ENCODE measurements at places on chromosomes 13 and 19.

DNA sequence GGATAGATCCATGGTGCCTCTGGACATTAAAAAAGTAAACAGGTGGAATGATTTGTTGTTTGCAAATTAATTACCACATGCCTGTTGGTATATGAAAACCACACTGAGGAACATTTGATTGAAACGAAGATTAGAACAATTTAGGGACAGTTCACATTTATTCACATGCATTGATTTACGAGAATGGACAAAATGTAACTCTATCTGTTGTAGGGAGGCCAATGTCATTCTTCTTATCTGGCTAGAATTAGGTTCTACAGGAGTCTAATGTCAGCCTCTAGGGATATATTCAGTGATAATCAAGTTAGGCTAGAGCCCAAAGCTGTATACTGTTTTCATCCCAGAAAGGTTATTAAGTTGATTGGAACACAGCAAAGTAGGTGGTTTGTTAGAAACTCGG, 125.4 kb downstream of the COL4A2 start:
- DNase-seq = no peak

- peak; percentile 14 for DNase-seq
Observed at GRCh38 chr13:50071379-50071778, 56.1 kb downstream of the KCNRG start.

DNA sequence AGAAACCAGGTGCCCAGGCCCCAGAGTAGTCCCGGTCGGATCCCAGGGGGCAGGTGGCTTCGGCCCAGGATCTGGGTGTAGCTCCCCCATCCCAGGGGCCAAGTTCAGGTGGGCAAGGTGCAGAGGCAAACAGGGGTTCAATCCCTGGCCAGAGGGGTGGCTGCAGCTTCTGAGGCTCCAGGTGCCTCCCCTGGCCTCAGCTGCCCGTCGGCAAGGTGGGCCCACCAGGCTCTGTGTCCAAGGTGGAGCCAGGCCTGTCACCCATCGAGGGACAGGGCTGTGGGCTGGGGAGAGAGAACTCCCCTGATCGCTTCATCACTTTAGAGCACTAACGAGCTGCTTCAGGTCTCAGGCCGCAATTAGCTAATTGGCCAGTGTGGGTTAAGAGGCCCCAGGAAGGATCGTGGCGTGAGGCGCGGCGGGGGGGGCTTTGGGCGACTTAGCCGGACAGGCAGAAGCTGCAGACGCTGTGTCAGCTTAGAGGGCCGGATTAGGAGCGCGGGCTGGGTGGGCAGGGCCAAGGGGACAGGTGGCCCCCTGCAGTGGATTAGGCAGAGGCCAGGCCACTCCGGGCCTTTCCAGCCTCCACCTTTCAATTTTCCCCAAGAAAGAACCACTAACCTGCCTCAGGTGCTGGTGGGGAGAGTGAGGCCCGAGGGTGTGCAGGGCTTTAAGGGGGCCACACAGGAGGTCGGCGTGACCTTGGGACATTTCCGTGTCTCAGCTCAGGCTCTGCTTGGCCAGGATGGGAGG, 2.8 kb upstream of the RAX2 start:
- DNase-seq = no peak

DNA sequence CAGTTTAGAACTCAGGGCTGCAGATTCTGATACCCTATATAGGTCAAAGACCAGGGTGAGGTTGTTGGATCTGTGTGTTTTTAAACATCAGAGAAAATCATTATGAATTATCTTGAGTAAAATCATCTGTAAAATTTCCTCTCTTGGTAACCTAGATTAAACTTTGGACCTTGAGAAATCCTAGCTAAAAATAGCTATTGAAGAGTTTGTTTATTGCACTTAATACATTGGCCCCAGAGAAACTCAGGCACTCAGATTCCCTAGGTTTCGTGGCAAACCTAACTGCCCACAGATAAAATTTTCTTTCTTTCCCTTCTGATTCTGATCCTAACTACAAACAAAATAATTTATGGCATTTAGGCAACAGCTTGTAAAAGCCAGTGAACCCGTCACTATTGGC, 102.3 kb downstream of the GPC6 start:
- no peak for DNase-seq

DNA sequence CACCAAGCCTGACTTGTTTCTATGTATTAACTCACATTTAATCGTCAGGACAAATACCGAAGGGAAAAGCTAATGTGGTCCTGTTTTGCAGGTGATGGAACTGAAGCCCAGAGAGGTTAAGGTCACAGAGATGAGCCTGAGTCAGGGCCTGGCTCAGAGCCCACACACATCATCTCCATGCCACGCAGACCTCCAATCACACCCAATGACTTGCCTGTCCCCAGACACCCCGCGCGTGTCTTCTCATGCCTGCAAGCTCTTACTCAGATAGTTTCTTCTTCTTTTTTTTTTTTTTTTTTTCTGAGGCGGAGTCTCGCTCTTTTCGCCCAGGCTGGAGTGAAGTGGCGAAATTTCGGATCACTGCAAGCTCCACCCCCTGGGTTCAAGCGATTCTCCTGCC, 16.4 kb downstream of the SIX5 start:
- no peak for DNase-seq

DNA sequence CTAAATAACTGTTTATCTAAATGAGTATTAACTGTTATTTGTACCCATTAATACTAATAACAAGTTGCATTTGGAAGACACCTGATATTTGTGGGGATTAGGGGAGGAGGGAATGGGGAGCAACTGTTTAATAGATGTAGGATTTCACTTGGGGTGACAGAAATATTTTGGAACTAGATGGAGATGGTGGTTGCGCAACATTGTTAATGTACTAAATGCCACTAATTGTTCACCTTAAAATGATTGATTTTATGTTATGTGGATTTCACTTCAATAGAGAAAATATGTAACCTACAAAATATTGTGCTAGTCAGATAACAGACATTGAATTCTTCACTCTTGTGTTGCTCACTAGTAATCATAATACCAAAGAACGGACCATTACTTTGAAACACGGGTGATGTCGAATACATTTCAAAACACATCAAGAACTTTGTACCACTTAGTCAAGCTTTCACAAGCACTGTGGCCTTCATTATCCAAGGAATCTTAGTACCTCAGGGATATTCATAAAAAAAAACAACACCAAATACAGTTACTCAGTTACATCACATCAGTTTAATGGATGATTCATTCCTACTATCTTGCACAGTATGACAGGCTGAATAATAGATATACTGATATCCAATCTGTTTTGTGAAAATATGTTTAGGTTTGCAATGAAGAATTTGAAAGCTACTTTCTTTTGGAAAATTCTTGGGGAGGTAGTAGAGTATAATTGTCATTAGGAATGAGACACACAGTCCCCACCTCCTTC, 721.8 kb downstream of the PCDH9 start:
- no peak for DNase-seq

DNA sequence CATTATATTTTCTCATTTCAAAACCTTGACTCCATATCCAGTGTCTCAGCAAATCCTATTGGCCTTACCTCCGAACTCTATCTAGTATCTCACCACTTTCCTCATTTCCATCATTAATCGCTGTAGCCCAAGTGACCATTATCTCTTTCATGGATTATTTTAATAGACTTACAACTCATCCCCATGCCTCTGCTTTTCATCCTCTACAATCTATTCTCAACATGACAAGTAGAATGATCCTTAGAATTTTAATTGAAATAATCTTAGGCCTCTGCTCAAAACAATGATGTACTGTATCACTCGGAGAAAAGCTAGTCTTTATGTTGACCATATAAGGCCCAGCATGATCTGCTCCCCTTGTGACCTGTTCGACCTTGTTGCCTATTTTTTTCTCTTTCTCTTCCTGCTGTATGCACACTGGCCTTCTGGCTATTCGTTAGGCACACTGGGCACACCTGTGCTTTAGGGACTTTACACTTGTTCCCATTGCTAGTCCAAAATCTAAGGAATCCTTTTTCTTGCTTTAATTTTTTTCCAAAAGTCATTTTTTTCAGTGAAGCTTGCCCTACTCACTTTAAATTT, 21.4 kb downstream of the DNAJC15 start:
- no peak for DNase-seq

DNA sequence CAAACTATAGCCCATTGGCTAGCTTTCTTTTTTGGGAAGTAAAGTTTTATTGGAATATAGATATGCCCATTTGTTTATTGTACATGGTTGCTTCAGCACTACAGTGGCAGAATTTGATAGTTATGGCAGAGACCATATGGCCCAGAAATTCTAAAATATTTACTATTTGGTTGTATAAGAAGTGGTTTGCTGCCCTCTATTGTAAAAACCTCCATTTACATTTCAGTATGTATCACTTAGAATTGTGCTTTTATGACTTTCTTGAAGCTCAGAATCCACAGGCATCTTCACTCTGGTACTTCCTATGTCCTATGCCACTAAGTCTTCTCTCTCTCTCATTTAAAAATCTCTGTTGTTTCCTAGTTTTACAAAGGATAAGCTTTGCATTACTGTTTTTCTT, 37.7 kb downstream of the DLEU7 start:
- DNase-seq = no peak

DNA sequence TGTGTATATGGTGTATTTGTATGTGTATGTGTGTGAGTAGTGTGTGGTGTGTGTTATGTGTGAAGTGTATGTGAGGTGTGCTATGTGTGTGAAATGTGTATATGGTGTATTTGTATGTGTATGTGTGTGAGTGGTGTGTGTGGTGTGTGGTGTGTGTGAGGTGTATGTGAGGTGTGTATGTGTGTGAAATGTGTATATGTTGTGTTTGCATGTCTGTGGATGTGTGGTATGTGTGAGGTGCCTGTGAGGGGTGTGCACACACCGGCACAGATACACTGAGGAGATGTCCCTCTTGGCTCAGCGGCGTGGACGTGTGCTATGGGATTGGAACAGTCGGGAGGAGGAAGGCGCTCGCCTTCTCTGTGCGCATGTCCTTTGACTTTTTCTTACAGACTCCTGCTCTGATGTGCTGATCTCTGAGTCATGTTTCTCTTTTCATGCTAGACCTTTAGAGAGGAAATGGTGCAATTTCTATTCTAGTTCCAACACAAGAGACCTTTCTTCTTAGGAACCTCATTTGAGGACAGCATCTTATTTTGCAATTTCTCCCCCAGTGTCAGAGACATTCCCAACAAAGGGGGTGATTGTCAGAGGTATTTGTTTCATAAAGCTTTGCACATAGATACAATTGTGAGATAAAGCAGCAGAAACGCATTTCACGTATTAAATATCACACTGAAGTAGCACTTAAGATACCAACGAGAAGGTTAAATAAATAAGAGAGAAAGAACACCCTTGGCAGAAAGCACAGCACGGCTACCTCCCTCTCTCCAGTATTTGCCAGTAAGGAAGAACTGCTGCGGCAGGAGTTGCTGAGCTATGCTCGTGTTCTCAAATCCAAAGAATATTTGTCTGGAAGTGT, 11.3 kb upstream of the TNFRSF19 start:
- peak; percentile 29 for DNase-seq

- DNase-seq = peak; percentile 87
Observed at GRCh38 chr19:57708641-57709361, at the start of gene ZNF154. TSS of gene ZNF154 (minus strand) at chr19:57709204. CDS start at chr19:57708971, 233 bp downstream.

DNA sequence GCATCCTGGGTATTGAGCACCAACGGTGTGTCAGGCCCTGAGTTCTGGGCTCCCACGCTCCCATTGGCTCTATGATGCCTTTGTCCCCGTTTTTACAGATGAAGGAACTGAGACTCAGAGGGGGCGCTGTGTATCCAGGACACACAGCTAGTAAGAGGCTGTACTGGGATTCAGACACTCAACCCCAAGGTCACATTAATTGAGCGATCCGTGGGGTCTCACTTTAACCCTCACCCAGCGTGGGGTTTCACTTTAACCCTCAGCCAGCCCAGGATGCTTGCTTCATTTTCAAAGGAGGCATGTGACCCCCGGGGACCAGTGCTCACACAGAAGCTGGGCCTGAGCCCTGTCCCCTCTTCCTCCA, 42.6 kb downstream of the CYP4F22 start:
- no peak for DNase-seq

DNA sequence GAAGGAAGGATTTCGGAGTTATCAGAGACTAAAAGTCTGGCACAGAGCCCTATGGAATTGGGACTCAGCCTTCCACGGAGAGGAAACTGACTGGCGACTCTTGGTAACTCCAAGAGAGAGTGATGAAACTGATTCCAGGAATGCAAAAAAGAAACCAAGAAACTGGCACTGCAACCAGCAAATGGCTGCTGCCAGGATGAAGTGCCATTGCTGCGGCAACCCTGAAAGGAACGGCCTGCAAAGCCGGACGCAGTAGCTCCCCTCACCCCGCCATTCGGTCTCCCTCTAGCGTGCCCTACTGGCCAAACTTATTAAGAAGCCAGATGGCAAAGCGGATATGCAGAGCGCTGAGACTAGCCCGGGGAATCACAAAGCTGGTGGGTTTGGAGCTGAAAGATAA, 236.0 kb downstream of the PCDH9 start:
- no peak for DNase-seq

DNA sequence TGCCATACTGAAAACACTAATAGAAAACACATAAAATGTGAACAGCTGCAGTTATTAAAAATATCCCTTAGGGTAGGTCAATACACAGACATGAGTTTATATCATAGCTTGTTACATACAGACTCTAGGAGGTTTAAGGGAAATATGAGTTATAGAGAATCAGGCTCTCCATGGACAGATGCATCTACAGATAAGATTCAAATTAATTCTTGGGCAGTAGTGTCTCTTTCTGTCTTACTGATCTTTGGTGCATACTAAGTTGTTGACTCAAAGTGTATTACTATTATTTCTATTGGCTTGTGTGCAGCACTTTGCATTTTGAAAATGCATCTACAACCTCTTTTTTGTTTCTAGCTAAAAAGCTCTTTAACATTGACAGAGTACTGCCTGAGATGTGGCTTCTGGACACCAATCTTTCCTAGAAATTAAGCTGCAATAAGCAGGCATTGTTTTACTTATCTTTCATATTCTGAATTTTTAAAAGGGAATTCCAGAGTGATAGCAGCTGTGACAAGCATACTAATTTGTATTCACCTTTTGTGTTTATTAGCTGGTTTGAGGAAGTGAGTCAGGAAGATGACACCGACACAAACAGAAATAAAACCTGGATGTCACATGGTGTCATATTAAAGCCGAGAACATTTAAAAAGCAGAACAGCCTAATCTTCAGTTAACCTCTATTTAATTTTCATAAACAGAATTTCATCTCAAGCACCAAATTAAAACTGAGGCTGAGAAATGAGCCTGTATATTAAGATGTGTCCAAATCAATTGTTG, 399.0 kb downstream of the PCDH9 start:
- no peak for DNase-seq

DNA sequence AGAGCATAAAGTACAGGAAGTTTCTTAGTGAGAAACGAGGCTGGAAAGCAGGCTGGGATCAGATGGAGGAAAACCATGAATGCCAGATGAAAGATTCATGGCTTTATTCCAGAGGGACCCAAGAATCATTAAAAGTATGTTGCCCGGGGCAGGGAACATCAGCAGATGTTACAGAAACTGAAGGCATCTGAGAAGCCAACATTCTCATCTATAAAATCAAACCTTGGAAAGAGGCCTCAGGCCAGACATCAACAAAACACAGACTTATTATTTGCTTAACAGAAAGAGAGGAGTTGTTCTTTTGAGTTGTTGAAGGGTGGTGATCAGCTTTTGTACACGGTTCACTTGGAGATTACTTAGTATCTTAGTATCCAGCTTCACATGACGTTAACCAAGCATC, 543.6 kb downstream of the RFC3 start:
- peak; percentile 74 for DNase-seq

DNA sequence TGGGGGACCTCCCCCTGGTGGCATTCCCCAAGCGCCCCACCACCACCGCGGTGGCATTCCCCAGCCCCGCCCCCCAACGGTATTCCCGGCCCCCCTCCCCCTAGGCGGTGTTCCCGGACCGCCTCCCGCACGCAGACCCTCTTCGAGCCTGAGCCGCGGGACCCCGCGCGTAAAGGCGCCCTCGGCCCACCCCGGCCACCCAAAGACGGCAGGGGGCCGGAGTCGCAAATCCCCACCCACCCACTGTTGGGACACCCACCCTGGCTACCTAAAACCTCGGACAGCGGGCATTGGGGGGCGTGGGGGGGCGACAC, 22.4 kb downstream of the OLFM2 start:
- no peak for DNase-seq
